ENCODE measurements at places on chromosomes 16 and 17.

DNA sequence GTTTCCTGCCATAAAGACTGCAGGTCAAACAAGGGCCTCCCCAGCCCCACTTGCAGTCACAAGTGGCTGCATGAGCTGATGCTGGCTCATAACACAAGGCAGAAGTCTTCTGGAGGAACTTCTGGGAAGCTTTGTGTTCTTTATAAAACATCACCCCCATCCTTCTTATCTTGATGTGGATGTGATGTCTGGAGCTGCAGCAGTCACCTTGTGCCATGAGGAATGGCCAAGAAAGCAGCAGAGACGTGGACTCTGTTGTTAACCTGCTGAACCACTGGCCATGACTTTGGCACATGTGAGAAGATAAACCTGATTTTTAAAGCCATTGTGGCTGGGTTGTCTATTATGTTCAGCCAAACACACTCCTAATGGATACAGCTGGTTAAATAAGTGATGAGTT, 41.8 kb downstream of the FOXL1 start:
- DNase-seq = no peak

DNA sequence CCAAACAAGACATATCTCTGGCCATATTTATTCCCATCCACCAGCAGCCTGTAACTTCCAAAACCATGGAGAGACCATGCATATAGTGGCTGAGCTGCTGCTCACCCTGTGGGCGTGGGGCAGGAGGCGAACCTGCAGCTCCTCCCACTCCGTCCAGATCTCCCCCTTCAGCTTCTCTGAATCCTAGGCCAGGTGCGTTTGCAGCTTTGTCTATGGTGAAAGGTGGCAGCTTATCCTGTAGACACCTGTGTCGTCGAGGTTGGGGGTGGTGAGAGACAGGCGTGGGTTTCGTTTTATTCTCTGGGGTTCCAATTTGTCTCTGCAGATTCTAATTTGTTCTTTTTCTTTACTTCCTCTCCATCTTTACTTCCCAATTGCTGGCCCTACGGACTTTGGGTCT, 9.7 kb upstream of the ANKS4B start:
- DNase-seq = no peak

- DNase-seq = no peak
Observed at GRCh38 chr17:31830971-31831858, 27.8 kb downstream of the COPRS start.

- DNase-seq = no peak
Observed at GRCh38 chr17:10243883-10244844, 45.8 kb upstream of the GAS7 start.

GRCh38 chr16:23509441-23509754, 896 bp downstream of the GGA2 start:
- DNase-seq = no peak

DNA sequence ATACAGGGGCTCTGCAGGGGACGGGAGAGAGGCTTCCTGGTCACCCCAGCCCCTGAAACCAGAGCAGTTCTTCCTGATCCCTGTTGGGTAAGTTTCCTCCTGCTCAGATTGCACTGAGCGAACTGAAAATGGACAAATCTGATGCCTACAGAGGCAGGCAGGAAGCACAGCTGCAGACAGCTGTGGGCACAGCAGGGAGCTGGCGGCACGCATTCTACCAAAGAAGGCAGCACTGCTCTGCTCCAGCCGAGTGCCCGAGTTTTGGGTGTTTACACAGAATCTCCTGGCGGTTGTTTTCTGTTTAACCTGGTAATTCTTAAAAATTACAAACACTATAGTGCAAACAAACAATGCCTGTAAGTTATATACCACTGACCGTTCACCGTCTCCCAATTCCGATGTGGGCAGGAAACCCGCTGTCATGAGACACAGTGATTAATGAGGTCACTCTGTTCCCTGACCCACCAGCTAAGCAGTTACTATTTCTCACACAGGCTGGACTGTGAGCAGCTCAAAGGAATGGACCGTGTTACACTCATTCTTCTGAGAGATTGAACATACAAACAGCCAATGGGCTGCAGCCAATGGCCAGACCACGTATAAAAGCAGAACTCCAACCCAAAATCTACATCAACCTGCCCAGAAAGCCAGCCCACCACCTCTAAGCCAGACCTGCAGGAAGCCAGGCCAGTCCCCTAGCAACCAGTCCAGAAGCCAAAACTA, 25.5 kb downstream of the NSMCE1 start:
- DNase-seq = no peak

DNA sequence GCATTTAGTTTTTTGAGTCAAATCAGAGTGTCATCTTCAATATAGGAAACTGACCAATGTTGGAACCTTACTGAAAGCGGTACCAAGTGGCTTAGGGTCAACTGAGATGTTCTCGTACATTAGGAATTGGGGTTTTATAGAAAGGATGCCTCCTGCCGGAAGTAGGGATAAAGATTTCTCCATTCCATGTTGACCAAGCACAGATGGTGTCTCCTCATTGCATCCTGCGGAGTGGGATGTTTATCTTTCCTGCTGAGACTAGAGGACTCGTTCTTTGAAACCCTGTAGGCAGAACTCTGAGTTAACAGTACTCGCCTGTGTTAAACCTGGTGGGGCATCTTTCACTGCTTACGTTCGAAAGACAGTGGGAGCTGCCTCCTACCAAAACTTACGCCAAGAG, 1.4 kb downstream of the SHISA6 start:
- no peak for DNase-seq

DNA sequence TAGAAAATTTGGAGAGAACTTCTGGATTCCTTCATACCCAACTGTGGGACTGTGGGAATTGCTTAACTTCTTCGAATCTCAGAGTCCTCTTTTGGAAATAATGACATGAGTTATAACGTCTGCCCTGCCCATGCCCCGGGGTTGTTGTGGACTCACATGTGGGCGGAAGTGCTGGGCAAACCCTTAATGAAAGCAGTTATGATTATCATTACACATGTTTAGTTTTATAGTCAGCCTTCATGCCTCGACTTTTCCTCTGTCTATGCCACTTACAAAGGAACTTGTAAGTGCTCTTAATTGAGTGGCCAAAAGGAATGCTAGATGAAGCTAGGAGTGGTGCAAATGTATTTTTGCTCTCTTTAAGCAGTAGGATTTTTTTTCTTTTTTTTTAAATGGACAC, 3.9 kb downstream of the KRT27 start:
- DNase-seq = no peak

DNA sequence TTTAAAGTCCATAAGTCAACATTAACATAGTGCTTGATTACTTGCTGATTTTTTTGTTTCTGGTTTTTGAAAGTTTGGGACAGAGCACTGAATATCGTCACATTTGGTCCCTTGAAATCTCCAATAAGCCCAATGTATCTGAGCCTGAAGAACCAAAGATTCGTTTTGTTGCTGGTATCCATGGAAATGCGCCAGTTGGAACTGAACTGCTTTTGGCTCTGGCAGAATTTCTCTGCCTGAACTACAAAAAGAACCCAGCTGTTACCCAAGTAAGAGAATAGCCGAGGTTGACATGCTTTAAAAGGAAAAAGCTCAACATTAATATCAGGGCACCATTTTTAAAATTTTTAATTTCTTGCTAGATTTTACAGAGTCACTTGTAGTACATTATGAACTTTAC, 27.7 kb upstream of the GOSR1 start:
- DNase-seq = no peak

DNA sequence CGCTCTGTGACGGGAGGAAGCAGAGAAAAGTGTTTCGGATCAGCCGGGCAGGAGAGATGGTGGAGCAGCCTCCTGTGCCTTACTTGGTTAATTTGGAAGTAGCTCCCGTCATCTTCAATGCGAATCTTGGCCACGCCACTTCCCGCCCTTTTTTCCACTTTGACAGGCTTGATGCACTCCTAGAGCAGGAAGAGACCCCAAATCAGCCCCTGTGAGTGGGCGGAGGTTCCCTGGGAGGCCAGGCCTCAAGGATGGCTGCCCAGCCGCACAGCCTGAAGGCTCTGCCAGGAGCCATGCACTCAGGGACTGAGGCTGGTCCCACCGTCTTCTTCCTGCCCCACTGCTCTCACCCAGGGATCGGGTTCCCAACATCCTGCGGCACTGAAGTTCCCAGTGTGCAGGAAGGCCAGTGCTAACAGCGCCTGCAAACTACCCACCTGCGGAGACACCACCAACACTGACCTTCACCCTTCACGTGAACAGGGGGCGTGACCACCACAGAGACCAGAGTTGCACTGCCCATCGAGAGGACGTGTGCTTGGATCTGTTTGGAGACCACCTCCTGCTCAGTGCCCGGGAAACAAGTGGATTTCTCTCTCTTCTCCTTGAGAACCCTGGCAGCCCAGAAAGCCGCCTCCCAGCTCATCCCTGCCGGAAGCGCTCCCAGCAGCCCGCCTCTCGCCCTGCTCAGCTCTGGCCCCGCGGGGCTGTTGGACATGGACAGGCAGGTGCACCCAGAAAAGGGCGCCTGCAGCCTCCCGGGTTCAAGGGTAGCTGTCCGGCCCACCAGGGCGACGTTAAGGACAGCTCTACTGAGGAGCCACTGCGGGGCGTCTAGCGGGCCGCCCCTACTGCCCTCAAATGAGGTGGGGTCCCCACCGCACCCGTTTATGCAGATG, 988 bp downstream of the CIAO3 start:
- no peak for DNase-seq

GRCh38 chr16:84314373-84314772, 19.7 kb downstream of the WFDC1 start:
- DNase-seq = no peak

GRCh38 chr17:57943645-57944044, 11.6 kb downstream of the CUEDC1 start:
- no peak for DNase-seq

- no peak for DNase-seq
Observed at GRCh38 chr16:85710732-85711131, 22.0 kb upstream of the GINS2 start.

DNA sequence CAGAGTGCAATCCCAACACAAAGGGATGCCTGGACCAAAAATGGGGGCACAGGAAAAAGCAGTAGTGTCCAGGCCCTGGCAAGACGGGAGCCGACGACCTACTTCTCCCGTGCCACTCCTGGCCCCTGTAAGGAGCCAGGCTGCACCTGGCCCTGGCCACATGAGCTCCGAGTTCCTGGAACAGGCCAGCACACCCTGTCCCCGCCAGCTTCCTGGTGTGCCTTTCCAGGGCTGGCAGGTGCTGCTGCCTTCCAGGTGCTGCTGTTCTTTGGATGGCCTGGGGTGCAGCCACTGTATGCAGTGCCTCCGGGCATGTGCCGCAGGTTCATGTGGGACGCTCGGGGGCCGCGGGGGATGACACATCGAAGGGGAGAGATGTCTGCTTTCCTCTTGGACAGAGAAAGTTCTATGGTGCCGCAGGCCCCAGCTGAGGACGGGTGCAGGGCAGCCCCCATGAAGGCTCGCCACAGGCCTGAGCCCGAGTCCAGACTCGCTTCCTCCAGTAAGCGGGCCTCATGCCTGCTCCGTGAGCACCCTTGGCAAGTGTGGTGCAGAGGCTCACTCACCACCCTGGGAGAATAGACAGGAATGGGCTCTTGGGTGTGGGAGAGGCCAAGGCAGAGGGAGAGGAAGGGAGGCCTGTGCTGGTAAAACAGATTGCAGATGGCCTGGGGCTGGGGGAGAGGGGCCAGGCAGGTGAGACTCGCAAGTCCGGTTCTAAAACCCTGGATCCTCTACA, 54.7 kb upstream of the FASN start:
- DNase-seq = no peak

- no peak for DNase-seq
Observed at GRCh38 chr16:30394592-30395154, 547 bp upstream of the ZNF48 start.

GRCh38 chr16:10080051-10080772, 102.0 kb downstream of the GRIN2A start:
- DNase-seq = no peak

DNA sequence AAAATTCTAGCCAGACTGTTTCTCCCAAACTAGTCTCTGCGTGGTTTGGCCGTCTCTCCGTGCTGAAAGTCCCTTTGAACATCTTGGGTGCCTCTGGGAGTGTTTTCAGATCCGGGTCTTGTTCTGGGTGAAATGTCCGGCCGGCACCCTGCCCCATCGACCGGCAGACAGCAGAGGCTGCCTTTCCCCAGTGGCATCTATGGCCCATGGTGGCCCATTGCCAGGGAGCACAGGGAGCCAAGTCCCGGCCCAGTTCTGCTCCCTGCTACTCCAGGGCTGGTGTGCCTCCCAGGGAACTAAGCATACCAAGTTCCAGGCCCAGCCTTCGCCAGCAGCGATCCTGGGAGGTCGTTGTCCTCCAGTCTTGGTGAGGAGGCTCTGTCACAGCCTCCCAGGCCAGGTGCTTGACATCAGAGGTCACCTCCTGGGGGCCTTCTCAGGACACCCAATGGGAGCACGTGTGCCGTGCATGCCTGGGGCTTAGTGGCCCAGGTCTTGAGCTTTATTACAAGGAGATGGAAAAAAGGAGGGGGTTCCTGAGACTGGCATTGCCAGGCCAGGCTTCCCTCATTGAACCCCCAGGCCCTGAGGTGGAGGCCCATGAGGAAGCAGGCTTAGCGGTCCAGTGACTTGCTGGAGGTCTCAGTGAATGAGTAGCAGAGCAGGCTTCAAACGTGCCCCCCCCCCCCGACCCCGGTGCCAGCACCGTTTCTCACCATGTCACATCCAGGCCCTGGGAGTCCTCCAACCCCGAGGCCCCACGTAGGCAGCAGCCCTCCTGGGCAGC, 54.0 kb downstream of the PGS1 start:
- DNase-seq = no peak

GRCh38 chr16:12535535-12536411, 267.9 kb downstream of the CPPED1 start:
- DNase-seq = no peak

- no peak for DNase-seq
Observed at GRCh38 chr17:2338315-2338657, 985 bp downstream of the SGSM2 start.

GRCh38 chr16:79668502-79668901, 68.0 kb upstream of the MAF start:
- DNase-seq = no peak

- DNase-seq = no peak
Observed at GRCh38 chr17:44932787-44933097, 14.8 kb downstream of the KIF18B start.

DNA sequence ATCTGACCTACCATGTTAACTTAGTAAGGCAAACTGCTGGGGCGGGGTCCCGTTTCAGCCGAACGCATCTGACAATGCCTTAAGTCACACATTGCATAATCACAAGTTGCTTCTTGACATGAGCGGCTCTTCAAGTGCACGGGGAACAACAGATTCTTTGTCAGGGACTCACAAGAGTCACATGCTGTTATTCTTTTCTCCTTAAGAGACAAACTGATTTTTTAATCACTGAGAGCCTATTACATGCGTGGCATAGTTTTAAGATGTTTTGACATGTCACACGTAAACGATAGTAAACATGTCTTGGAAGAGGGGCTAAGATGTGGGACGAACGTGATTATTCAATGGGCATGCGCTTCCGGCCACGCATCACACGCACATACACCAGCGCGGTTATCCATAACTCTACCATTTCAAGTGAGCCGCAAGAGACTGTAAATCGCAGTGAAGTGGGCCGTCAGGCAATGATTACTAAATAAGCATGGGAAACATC, 63.4 kb downstream of the ADCY9 start:
- DNase-seq = peak; percentile 70

- DNase-seq = no peak
Observed at GRCh38 chr17:82598256-82599119, 49.8 kb downstream of the WDR45B start.
